ENCODE measurements at places on chromosomes 11 and 22.
A peak's percentile ranks its signal among the peaks of the same experiment; 100 is the strongest.

GRCh38 chr11:66061268-66061667 lies 8.8 kb upstream of the PACS1 start:
- no peak for DNase-seq

- no peak for DNase-seq
Observed at GRCh38 chr11:130441719-130442118, 6.7 kb upstream of the ADAMTS15 start.

DNA sequence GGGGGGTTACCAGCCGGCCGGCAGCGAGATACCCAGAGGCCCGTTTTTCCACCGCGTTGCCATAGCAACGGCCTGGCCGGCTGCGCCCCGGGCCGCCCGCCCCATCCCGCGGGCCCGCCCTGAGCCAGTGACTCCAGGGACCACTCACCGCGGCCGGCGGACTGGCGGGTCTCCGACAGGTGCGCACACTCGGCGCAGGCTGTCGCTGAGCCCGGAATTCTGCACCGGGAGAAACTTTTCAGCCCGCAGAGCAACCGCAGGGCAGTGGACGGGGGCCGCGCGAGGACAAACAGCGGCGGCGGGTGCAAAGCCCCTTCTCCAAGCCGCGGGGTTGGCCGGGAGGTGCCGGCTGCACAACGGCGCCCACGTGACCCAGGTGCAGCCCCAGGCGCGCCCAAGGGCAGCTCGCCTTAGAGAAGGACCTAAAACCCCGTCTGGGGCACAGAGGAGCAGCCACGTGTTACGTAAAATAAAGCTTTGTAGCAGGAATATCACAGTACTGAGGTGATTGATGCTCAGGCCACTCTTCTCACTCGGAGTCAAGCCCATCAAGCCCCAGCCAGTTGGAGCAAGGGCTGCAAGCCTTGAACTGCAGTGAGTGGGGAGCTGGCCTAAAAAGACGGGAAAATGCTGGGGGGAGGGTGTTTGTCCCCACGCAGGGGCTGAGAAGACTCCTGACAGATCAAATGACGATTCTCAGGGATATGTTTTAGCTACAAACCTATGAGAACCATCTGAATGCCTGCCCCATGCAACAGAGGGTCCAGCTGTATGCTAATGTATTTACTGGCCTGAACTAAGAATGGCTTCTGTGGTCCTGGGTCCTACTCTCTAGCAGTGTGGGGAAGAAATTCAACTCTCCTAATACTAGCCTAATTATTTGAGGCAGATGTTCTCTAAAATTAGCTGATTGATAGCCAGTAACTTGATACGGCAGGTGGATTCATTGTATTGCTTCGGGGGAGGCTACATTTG lies at the start of gene STK33:
Gene STK33, minus strand, starts transcription at position 294 of the 975 bp plus-strand sequence. CDS start 119,323 bp downstream, outside the sequence.
- peak; percentile 57 for DNase-seq

GRCh38 chr11:94219771-94220170 lies 84.6 kb upstream of the IZUMO1R start:
- DNase-seq: no peak

DNA sequence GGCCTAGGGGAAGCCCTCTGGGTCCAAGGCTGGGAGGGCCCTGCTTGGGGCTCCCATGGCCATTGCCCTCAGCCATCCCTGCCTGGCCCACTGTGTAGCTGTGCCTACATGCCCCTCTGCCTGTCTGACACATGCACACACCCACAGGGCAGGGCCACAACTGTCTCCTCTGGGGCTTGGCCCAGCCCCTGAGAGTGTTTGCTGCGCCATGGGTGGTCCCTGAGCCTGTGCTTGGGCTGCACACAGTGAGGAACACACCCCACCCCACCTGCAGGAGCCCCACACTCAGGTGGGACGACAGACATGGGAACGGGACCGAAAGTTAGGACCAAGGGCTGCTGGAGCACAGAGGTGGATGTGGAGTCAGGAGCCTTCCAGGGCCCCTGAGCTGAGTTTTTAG lies 489.5 kb downstream of the TBC1D22A start:
- no peak for DNase-seq

- DNase-seq: no peak
Observed at GRCh38 chr22:50271519-50271970, 1.4 kb upstream of the MAPK11 start.

DNA sequence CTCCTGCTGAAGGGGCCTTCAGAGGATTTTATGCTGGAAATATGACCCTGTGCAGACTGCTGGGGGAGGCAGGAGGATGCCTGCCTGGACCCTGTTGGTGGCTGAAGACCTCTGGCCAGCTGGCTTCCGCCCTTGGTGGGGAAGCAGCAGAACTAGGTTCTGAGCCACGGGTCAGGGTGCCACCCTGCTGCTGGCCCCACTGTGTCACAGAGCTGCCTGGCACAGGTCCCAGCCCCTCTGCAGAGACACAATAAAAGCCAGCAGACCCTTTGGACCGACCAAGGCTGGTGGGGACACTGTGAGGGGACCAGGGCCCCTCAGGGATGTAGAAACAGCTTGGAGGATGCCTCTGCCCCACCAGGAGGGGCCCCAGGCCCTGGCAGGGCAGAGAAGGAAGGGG lies 6.9 kb upstream of the SREBF2 start:
- DNase-seq: no peak

GRCh38 chr11:82944198-82944597 lies 42.7 kb downstream of the DDIAS start:
- no peak for DNase-seq

DNA sequence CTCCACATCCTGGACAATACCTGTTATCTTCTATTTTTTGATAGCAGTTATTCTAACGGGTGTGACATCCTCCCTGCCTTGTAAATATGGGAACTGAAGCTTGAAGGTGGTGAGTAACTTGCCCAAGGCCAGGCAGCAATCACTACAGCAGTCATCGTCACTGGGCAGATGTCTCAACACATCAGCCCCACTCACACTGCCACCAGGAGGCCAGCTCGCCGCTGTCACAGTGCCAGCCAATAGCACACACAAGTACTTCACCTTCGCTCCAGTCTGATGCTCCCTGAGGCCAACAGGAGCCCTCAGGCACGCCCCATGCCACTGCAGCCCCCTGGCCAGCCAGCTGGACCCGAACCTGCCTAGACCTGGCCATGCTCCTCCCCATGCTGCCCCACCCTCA lies 4.9 kb upstream of the TTLL1 start:
- peak; percentile 15 for DNase-seq

DNA sequence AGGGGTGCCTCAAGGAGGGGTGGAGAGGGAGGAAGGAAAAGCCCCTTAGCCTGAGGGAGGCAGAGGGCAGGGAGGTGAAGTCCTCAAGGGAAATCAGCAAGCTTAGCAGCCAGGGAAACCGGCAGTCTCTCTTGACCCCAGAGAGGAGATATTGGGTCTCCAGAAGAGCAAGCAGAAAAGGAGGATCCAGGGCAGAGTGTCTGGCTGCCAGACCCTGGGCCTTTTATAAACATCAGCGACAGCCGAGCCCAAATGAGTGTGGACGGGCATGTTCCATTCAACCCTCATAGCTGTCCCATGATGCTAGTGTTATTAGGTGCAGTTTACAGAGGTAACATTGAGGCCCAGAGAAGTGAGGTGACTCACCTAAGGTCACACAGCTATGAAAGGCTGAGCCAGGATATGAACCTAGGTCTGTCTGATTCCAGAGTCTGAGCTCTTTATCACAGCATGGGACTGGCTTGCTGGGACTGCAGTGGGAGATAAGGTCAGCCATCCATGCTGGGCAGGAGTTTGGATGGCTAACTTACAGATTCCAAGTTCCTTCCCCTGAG lies 9.3 kb downstream of the PRDM11 start:
- no peak for DNase-seq
